Esophagus squamous epithelium (tissue), 5 donors: ENCODE measurements at places on chromosomes 16 and 17. TPM values are rescaled to one million over a fixed set of nuclear protein-coding genes. Genes with fewer than 3 reads are reported as not detected.

Gene CCDC182
- not detected for total RNA-seq

Gene CSH2
- total RNA-seq, result not detected

Gene KRT39
- not detected for total RNA-seq

Gene DLX4
- 0.13 TPM for total RNA-seq

Gene KRT32
- total RNA-seq, result 4.2 TPM

Gene STAT5A
- total RNA-seq, result 34.3 TPM

Gene CMTM1
- not detected for total RNA-seq

Gene ELMO3
- 31.9 TPM for total RNA-seq

Gene PRR35
- not detected for total RNA-seq

Gene PRSS33
- total RNA-seq, result not detected

Gene SDK2
- 2.3 TPM for total RNA-seq

Gene CCL3
- total RNA-seq, result not detected

Gene TNFRSF17
- not detected for total RNA-seq

Gene TBC1D3C
- not detected for total RNA-seq

Gene NHLRC4
- total RNA-seq, result not detected

Gene CHST4
- not detected for total RNA-seq

Gene SAMD14
- not detected for total RNA-seq

Gene ASGR1
- not detected for total RNA-seq

Gene PLSCR3
- 33.5 TPM for total RNA-seq

Gene PAGR1
- total RNA-seq, result 31.4 TPM

Gene STAC2
- total RNA-seq, result 0.18 TPM

Gene CSHL1
- not detected for total RNA-seq

Gene CA7
- not detected for total RNA-seq

Gene KCNH4
- under 0.01 TPM for total RNA-seq

Gene TPSD1
- not detected for total RNA-seq

Gene SEZ6L2
- total RNA-seq, result not detected

Gene KRTAP9-8
- total RNA-seq, result not detected

Gene ACSM5
- total RNA-seq, result 4.8 TPM

Gene SLC47A1
- total RNA-seq, result 7.8 TPM

Gene KCNAB3
- total RNA-seq, result not detected

Gene ZACN
- not detected for total RNA-seq

Gene BTBD17
- not detected for total RNA-seq

Gene TBKBP1
- 12.7 TPM for total RNA-seq

Gene PRR11
- total RNA-seq, result 5.1 TPM

Gene LPO
- total RNA-seq, result not detected

Gene ABCC11
- 0.09 TPM for total RNA-seq

Gene SOX8
- 0.08 TPM for total RNA-seq

Gene SYCE1L
- not detected for total RNA-seq

Gene ASPHD1
- not detected for total RNA-seq

Gene MPP2
- 0.61 TPM for total RNA-seq

Gene ELAC2
- total RNA-seq, result 68.3 TPM

Gene SLFN14
- total RNA-seq, result not detected

Gene WNT3
- 1.5 TPM for total RNA-seq

Gene CETP
- 0.32 TPM for total RNA-seq

Gene CCL4L2
- not detected for total RNA-seq

Gene SMPD3
- 0.35 TPM for total RNA-seq

Gene CIBAR2
- total RNA-seq, result not detected

Gene CRYM
- total RNA-seq, result 2.0 TPM

Gene SLC13A2
- total RNA-seq, result not detected

Gene WFDC1
- total RNA-seq, result 7.6 TPM

Gene SPNS3
- total RNA-seq, result not detected

Gene SALL1
- not detected for total RNA-seq

Gene LGALS3BP
- total RNA-seq, result 414 TPM

Gene CMTM3
- 12.8 TPM for total RNA-seq

Gene DNAI2
- 0.19 TPM for total RNA-seq

Gene CFAP97D1
- total RNA-seq, result not detected

Gene ARL5C
- not detected for total RNA-seq

Gene TOX3
- total RNA-seq, result 0.09 TPM
